Osteoblast (primary cell): ENCODE measurements at places on chromosomes 12 and 14. TPM values are rescaled to one million over a fixed set of nuclear protein-coding genes. Genes with fewer than 3 reads are reported as not detected.

GRCh38 chr12:34126239-34126641 is 103.9 kb downstream of the ALG10 start:
- DNase-seq = no peak

DNA sequence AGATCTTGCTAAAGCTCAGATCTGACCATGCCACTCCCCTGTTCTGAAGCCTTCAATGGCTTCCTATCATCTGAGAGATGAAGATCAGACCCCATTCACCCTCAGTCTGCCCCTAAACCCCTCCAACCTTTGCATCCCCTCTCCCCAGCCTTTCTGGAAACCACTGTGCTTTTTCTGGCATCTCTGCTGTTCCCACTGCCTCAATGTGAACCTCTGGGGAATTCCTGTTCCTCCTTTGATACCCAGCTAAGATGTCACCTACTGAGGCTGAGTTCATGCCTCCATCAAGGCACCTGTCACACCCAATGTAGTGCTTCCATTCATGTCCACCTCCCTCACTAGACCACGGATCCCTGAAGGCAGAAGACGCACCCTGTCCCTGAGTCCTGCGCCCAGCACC is 19.3 kb downstream of the CYP46A1 start:
- no peak for DNase-seq

DNA sequence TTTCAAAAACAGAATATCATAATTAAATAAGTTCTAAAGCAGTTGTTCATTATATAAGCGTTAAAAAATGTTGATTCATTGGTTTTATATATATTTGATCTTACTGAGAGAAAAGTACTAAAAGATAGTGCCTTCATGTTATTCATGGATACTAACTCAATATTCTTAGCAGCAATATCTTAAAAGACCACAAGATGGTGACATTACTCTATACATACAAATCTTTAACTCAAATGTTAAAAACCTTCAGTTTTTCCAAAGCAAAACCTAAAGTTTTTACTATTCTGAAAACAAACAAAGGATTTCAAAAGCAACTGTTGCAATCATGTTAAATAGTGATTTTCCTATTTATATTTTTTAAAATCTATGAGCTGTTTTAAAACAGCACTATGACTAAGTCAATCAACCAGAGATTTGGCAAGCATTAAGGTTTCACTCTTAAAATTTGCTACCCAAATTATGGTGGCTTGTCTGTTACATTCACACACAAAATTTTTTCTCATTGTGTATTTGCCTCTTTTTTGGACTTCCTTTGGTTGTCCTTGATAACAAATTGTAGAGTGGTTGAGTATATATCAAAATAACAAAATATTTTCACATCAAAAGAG is 50.1 kb upstream of the RERGL start:
- DNase-seq = no peak

- DNase-seq = no peak
These were observed 41.8 kb downstream of the AKAP3 start for GRCh38 chr12:4607056-4607455.

- DNase-seq = no peak
These were observed 779.0 kb upstream of the FLRT2 start for GRCh38 chr14:84750763-84751554.

Gene KRT82
- not detected in 2 replicates for total RNA-seq

DNA sequence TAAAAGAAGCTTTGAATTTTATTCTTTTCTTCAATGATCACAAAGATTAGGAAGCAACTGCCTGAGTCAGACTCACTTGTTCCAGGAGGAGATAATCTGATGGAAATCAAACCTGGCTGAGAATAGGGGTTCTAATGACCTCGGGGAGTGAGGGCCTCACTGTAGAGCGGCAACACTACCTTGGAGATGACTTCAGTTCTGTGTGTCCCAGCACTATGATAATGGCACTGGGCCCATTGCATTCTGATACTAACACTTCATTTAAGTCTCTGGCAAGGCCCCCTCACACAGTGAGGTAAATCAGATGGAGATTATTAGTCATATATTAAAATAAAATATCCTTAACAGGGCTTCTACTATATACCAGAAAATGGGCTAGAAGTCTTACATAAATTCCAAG is 233.3 kb upstream of the EGLN3 start:
- no peak for DNase-seq

Gene LRRK2
- 5.0 and 5.1 TPM in 2 replicates for total RNA-seq

DNA sequence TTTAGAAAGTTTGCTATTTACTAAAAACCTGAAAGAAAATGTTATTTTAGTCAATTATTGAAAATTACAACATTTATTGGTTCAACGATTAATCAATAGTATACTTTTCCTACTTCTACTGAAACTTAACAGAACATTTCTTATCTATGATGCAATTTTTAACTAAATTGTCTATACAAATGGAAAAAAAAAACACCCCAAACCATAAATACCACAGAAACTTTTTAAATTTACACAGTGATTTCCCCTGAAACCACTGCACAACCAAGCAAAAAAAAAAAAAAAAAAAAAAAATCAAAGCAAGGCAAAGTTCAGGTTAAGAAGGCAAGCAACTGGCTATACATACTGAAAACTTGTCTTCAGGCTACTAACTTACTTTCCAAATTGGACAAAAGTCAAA is 71.9 kb upstream of the POC1B start:
- no peak for DNase-seq

DNA sequence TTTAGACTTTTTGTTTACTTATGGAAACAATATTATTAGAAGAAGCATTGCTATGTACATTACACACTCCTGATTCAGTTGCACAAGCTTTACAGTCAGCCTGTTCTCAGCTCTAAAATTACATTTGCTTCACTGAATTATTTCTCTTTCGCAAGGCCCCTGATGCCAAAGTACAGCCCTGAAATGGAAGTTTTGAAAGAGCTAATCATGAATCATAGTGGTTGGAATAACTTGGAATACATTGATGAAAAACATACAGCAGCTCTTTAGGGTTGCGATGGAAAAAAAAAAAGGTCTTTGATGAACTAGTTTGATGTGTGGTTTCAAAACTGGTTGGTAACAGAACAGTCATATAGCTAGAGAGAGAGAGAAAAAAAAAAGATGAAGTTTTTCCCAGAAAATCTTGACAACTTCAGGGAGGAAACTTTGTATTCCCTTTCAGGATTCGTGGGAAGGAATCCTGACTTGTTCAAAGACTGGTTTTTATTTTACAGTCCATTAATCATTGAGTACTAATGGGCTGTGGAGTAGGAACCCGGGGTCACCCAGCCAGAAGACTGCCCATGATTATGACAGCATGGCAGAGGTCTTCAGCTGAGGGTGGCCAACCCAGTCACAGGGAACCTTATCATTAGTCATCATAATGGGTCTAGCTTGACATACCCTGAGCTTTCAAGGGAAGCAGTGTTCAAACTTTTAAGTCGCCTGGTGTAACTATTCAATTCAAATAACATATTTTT is 460.1 kb downstream of the NAV3 start:
- peak; percentile 2 for DNase-seq

- peak; percentile 78 for DNase-seq
These were observed 6.2 kb downstream of the DTX1 start for GRCh38 chr12:113062502-113063395.

GRCh38 chr12:94898388-94898787 is 105.1 kb downstream of the NDUFA12 start:
- no peak for DNase-seq

Gene OR6C6
- not detected in 2 replicates for total RNA-seq

Gene GPD1
- under 0.01 TPM in 1 of 2 replicates, not detected in the other for total RNA-seq

Gene DICER1
- 53.6 and 55.7 TPM in 2 replicates for total RNA-seq

Gene AMIGO2
- total RNA-seq = 5.6 and 8.0 TPM in 2 replicates

DNA sequence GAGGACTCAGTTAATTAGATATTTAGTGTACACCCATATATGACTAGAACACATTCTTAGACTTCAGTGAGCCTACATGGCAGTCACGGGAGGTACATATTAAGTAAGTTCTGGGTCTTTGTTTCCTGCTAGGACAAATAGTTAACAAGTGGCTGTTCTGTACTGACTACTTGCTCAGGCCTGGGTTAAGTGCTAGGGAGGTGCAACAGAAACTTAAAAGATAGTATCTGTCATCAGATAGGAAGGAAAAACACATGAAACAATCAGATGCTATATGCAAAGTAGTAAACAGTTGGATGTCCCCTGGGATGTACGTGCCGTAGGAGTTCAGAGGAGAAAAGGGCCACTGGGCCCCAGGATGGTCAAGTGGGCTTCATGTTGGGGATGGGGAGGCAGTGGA is 59.5 kb downstream of the SLC4A8 start:
- no peak for DNase-seq

DNA sequence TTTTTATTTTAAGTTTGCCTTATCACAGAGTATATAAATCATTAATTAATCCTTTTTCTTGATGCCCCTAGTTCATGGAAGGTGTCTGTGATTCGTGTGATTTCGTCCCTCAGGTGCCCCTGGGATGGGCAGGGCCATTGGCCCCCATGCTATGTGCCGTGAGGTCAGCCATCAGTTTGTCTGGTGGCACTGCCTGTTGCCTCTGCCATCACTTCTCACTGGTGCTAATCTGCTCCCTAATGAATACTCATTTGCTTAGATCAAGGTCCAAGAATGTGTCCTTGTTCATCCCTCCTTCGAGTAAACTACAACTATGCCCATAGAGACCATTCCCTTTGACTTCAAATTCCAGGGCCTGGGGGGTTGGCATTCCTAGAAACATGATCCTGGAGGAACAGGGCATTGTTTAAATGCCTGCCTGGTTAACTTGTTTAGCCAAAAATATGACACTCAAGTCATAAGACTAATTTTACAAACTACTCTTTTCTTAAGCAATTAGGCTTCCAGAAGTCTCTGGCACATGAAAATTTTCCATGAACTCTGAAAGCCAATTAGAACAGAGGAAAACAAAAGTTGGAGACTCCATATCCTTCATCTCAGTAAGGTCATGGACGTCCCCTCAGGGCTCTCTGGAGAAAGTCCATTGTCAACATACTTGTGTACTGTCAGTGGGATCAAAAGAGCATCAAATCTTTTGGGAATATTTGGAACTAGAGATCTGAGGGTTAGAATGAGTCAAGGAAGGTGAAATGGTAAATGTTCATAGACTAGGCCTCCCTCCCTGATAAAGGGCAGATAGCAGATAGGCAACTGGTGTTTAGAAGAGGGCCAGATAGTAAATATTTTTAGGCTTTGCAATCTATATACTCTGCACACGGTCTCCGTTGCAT is 90.9 kb upstream of the PLXNC1 start:
- DNase-seq = no peak

- no peak for DNase-seq
These were observed 6.5 kb downstream of the MBIP start for GRCh38 chr14:36313898-36314297.

- DNase-seq = no peak
These were observed 126.6 kb downstream of the BCAT1 start for GRCh38 chr12:24822121-24822899.

Gene KRT71
- total RNA-seq = not detected in 2 replicates
